ENCODE measurements at places on chromosomes 2 and 18.

DNA sequence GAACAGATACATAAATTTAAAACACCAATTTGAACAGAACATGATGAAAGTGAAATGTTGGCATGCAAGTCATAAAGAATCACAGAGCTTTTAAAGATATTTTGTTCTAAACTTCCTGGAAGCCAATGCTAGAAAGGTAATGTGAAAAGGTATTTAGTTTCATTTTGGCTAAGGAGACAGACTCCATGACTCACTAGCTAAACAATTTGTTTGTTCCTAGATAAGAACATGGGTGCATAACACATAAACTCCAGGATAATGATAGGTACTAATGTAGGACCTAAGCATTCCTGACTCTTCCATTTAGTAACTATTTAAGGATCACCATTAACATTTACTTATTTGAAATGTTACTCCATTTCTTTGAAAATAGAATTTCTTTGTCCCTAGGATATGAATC is 292.5 kb upstream of the CNTNAP5 start:
- DNase-seq = no peak

- no peak for DNase-seq
Observed at GRCh38 chr2:111918383-111918806, 20.0 kb downstream of the MERTK start.

DNA sequence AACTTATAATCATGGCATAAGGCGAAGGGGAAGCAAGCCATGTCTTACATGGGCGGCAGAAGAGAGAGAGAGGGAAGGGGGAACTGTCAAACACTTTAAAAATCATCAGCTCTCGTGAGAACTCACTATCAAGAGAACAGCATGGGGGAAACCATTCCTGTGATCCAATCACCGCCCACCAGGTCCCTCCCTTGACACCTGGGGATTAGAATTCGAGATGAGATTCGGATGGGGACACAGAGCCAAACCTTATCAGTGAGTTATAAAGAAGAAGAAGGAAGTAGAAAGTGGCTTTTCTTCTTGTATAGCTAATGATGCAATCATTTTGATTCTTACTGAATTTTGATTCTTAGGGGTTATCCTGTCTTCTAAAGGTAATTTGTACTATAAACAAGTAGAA is 51.4 kb downstream of the SMCHD1 start:
- no peak for DNase-seq

GRCh38 chr2:143560724-143561123 is 431.5 kb downstream of the ARHGAP15 start:
- no peak for DNase-seq

- DNase-seq = no peak
Observed at GRCh38 chr2:171880774-171881173, 13.3 kb downstream of the SLC25A12 start.

- no peak for DNase-seq
Observed at GRCh38 chr18:23450022-23450421, 3.1 kb upstream of the RIOK3 start.

DNA sequence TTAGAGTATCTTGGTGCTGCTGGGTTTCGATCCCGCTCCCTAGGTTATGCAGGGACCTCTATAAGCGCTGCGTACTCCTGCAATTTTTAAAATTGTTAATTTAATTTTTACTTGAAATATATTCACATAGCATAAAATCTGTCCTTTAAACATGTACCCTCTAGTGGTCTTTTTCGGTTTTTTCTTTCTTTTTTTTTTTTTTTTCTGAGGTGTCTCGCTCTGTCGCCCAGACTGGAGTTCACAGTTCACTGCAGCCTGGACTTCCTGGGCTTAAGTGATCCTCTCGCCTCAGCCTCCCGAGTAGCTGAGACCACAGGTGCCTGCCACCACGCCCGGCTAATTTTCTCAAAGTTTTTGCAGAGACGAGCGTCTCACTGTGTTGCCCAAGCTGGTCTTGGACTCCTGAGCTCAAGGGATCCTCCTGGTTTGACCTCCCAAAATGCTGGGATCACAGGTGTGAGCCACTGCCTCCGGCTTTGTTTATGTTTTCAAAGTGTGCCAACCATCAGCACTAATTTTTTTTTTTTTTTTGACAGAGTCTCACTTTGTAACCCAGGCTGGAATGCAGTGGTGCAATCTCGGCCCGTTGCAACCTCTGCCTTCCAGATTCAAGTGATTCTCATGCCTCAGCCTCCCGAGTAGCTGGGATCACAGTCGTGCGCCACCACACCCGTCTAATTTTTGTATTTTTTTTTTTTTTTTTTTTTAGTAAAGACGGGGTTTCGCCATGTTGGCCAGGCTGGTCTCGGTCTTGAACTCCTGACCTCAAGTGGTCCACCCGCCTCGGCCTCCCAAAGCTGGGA is 585 bp upstream of the MOB1A start:
- DNase-seq = peak; percentile 16

DNA sequence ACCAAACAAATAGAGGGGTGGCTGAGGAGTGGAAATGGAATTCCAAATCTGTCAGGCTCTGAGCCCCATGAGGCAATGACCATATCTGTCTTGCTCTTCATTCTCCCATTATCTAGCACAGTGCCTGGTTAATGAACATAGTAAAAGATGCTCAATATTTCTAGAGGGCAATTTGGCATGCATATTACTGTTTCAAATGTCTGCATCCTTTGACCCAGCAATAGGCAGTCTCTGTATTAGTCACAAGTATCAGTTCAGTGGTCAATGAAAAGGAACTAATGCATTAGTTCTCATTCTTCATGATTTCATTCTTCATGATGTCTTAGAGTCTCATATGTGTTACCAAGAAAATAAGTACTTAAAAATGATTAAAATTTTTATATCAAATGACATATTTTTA is 28.4 kb upstream of the MALL start:
- DNase-seq = no peak

GRCh38 chr2:169141713-169142352 is 72.5 kb downstream of the DHRS9 start:
- peak; percentile 36 for DNase-seq

- DNase-seq = no peak
Observed at GRCh38 chr2:239727182-239727775, 297.9 kb downstream of the NDUFA10 start.

Measured in hematopoietic multipotent progenitor cell (in vitro differentiated cells).